ENCODE measurements at places on chromosomes 2 and 18. TPM values are rescaled to one million over a fixed set of nuclear protein-coding genes. Genes with fewer than 3 reads are reported as not detected.

Gene TEKT4
- total RNA-seq = not detected

Gene CCBE1
- total RNA-seq = not detected

DNA sequence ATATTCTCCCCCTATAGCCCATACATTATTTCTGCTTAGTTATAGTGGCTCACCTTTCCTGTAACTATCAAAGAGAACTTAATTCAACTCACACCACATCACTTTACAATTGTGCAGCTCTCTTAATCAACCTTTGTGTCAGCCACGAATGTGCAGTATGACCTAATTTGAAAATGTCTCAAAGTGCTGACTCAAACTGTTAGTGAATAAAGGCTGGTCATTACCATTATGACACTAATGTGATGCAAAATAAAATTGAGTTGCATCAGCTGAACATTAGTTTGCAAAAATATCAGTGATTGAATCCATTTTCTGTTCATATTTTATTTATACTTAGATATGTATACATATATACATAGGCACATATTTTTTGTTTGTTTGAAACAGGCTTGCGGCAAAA, 251.8 kb downstream of the MEIS1 start:
- H3K4me3 ChIP-seq = no peak overlapping the region
- no peaks in the 10 kb centered on the region for H3K4me1 ChIP-seq
- H3K27me3 ChIP-seq = no peaks in the 10 kb centered on the region
- DNase-seq = no peak
- no peaks in the 10 kb centered on the region for H3K36me3 ChIP-seq

Gene DOCK10
- total RNA-seq = 180 TPM

DNA sequence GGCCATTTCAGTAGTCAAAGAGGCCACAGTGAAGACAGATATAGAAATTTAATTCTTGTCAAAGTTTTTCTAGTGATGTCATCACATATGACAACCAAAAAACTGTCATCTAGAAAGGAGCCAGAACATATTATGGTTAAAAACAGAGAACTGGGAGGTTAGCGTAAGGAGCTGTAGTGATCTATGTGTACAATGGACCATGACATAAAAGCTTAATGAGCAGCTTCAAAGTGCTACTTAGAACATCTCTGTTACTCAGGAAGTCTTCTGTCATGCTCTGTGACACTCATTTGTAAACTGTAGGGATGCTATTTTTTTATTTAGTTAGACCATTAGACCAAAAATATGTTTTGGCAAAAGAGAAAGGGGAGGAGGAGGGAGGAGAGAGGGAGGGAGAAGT, 57.3 kb downstream of the CMPK2 start:
- no peak overlapping the region for H3K27ac ChIP-seq
- H3K4me3 ChIP-seq = no peak overlapping the region
- DNase-seq = no peak

Gene VAPA
- 121 TPM for total RNA-seq

Gene MROH2A
- total RNA-seq = not detected

DNA sequence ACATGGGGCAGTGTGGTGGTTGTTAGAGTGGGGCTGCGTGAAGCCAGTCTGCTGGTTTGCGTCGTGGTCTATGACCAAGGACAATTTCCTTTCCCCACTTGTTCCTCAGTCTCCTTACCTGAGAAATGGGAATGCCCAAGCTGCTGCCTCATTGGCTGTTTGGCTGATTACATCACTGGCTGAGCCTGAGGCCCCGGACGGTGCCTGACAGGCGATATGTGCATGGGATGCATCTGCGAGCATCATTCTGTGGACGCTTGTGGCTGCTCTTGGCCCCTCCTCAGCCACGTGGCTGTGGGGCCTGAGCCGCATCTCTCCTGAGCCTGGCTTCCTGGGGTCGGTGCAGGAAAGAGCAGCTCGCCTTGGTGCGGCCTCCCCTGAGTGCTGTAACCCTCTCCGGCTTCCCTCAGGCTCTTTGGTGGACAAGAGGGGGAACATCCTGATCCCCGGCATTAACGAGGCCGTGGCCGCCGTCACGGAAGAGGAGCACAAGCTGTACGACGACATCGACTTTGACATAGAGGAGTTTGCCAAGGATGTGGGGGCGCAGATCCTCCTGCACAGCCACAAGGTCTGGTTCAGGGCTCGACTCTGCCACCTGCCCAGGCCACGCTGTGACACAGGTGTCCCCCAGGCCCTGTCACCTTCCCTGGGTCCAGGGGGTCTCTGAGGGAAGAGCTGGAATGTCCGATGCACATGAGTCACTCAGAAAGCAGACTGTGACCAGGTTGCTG, 17.2 kb downstream of the CNDP2 start:
- H3K27ac ChIP-seq = no peak overlapping the region
- peaks cover 2% of the 10 kb centered on the region for H3K4me1 ChIP-seq
- H3K36me3 ChIP-seq = peaks cover 31% of the 10 kb centered on the region

- no peaks in the 10 kb centered on the region for H3K27me3 ChIP-seq
- H3K4me3 ChIP-seq = no peak overlapping the region
- no peaks in the 10 kb centered on the region for H3K36me3 ChIP-seq
- H3K4me1 ChIP-seq = peaks cover 6% of the 10 kb centered on the region
Measured at GRCh38 chr2:102074152-102074783, 68.3 kb upstream of the IL1R1 start.

Gene ARHGEF33
- 1.0 TPM for total RNA-seq

Gene ANKAR
- total RNA-seq = 17.4 TPM

DNA sequence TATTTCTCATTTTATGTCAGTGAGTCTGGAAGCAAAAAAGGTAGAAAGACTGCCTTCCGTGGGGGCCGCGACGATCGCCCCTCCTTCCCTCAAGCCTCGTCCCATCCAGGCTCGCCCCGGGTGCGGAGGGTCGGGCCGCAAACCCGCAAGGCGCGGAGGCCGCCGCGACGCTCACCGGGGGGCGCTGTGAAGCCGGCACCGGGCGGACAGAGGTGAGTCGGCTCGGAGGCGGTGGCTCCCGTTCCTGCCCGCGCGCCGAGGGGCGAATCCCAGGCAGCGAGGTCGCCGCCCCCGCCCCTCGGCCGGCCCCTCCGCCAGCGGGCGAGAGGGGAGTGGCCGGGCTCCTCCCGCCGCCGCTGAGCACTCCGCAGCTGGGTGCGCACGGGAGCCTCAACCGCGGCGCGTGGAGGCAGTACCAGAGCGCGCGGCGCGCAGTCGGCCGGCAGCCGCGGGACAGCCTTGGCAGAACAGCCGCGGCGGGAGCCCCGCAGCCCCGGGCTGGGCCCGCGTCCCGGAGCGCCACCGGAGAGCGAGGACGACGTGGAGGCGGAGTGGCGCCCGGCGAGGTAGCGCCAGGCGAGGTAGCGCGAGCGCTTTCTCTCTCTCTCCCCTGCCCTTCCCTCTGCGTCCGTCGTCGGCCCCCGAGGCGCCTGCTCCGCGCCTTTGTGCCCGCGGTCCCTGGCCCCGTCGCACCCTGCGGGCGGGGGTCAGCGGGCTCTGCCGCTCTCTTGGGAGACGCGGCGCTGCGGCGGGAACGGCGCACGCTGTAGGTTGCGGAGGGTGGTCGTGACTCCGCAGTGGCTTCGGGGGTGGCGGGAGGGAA, at the start of gene MYO1B:
TSS of gene MYO1B (plus strand) at position 359 of the 823 bp plus-strand sequence. CDS start 31,492 bp downstream, outside the sequence.
- peak within 1 kb of the TSS; percentile 82 for H3K4me3 ChIP-seq
- peak; percentile 17 for DNase-seq
- no peaks in the 10 kb centered on the region for H3K36me3 ChIP-seq

GRCh38 chr2:216989340-216990129, 129.7 kb upstream of the TNP1 start:
- DNase-seq = no peak
- H3K27ac ChIP-seq = no peak overlapping the region
- H3K36me3 ChIP-seq = no peaks in the 10 kb centered on the region
- no peaks in the 10 kb centered on the region for H3K4me1 ChIP-seq
- no peak overlapping the region for H3K4me3 ChIP-seq
- H3K27me3 ChIP-seq = peaks cover 2% of the 10 kb centered on the region

DNA sequence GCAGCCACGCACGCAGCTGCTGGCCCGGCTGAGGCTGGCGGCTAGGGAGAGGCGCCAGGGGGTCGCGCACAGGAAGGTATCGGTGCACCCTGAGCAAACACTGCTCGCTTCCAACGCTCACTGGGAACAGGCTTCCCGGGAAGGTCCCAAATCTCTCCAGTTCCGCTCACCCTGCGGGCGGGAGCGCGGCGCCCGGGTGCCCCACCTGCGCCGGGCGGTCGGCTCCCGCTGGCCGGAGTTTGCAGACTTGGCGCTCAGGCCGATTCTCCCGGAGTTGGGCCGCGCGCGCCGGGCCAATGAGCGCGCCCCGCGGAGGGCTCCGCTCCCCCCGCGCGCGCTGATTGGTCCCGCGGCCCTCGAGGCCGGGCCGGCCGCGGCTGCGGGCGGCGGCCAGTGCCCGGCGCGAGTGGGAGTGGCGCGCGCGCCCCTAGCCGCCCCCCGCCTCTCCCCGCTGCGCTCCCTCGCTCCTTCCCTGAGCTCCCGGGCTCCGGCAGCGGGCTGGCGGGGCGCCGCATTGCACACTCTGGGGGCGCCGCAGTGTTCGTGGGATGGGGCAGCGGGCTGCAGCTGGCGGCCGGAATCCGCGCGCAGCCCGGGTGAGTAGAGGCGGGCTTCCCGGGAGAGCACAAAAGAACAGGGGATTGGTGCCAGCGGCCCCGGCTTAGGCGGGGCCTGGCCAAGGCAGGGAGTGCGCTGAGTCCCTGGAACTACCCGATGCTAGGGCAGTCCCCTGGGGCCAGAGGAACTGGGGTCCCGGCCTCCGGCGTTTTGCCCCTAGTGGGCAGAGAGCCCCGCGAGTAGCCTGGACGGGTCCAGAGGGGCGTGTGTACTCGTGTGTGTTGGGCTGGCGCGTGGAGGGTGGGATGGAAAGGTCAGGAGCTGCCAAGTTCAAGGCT, at the start of gene LYPD6:
TSS of gene LYPD6 (plus strand) at position 461 of the 896 bp plus-strand sequence. CDS start 107,122 bp downstream, outside the sequence.
- no peak within 1 kb of the TSS for H3K27ac ChIP-seq
- peak within 1 kb of the TSS; percentile 79 for H3K4me3 ChIP-seq
- DNase-seq = no peak
- peaks cover 44% of the 10 kb centered on the region for H3K27me3 ChIP-seq
- peaks cover 10% of the 10 kb centered on the region for H3K36me3 ChIP-seq
- H3K4me1 ChIP-seq = no peaks in the 10 kb centered on the region

GRCh38 chr2:26020231-26020640, 13.6 kb upstream of the RAB10 start:
- H3K27ac ChIP-seq = no peak overlapping the region
- no peak for DNase-seq
- no peaks in the 10 kb centered on the region for H3K27me3 ChIP-seq
- H3K4me1 ChIP-seq = peaks cover 2% of the 10 kb centered on the region
- H3K36me3 ChIP-seq = no peaks in the 10 kb centered on the region
